ENCODE measurements at places on chromosomes 4 and X.

- DNase-seq = no peak
These were observed 24.2 kb downstream of the NKX1-1 start for GRCh38 chr4:1381944-1382541.

DNA sequence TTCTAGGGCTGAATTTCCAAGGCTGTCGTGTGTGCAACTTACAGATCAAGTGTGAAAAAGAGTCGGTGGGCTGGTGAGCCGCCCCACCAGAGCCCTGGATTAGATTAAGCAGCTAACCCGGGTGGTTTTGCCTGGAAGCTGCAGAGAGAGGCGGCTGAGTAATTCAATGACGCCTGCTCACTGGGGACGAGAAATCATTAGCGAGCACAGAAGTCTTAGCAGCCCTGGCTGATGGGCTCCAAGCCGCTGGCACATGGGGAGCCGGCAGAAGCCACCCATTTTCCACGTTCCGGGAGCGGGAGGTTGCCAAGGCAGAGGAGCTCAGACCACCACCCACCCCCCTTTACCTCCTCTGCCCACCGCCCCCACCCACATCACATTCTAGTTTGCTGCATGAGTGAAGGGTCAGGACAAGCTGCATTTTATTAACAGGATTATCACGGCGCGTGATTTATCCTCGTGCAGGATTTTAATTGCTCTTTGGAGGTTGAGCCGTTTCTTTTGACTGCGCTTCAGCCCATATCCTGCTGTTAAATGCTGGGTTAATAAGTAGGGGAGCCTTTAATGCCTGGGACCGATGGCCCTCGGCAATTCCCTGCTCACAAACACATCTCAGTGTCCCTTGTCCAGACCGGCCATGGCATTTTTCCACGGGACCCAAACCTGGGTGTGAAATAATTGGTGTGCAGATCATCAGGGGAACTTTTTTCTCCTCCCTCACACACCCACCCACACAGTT, 19.1 kb downstream of the BCOR start:
- no peak for DNase-seq

DNA sequence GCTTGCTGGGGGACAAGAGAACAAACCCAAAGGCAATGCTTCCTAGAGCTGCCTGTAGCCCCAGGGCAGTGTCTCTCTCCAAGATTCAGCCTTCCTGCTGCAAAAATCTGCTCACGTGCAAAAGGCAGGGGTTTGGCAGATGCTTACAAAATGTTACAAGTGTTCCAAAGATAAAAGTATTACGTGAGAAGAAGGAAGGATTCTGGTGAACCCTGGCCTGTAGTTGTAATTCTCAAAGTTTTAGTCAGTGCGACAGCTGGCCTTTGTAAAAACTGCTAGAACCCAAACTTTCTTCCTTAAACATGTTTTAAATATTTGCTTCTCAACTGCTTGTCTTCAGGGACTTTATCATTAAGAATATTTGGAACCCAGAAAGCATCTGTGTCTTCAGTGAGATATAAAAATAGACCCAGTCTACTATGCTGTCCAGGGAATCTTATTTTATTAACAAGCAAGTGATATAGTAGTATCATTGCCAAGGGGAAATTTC, 232.3 kb downstream of the FRMPD4 start:
- DNase-seq = no peak

GRCh38 chr4:69039071-69039470, 57.2 kb upstream of the UGT2B7 start:
- no peak for DNase-seq

DNA sequence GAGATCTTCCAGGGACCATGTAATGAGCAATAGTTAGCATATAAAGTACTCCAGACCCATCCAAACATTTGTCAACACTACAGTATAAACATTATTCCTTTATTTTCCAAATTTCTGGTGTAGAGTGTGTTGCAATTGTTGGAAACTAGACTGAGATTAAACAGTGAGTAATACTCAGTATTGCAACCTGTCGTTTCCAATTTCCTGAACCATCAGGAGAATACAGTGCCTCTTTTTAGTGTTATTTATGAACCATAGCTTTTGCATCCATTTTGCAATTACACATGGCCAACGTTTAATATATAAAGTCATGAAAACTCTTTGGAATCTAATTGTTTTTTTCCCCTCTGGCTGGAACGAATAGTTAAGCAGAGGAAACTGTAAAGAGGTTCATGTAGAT, 58.3 kb upstream of the DHRSX start:
- DNase-seq = no peak

DNA sequence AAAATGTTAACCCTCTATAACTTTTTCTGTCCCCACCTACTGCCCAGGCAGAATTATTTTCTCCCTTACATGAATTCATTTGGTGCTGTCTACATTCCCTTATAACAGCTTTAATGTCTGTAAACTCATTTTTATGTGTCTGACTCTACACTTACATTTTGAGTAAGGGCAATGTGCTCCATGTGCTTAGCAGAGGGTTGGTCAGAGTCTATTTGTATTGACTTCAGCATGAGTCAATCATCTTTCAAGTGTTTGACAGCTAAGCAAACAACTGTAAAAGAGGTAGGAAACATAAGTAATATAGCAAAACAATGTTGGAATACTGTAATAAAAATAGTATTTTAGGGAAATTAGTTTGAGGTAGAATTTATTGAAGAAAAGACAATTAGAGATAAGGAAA, 6.3 kb downstream of the IL15 start:
- no peak for DNase-seq

GRCh38 chr4:154973244-154974035, 192.4 kb downstream of the RBM46 start:
- DNase-seq = no peak

All from T-cell (primary cell).